ENCODE measurements at places on chromosomes 4 and X.

DNA sequence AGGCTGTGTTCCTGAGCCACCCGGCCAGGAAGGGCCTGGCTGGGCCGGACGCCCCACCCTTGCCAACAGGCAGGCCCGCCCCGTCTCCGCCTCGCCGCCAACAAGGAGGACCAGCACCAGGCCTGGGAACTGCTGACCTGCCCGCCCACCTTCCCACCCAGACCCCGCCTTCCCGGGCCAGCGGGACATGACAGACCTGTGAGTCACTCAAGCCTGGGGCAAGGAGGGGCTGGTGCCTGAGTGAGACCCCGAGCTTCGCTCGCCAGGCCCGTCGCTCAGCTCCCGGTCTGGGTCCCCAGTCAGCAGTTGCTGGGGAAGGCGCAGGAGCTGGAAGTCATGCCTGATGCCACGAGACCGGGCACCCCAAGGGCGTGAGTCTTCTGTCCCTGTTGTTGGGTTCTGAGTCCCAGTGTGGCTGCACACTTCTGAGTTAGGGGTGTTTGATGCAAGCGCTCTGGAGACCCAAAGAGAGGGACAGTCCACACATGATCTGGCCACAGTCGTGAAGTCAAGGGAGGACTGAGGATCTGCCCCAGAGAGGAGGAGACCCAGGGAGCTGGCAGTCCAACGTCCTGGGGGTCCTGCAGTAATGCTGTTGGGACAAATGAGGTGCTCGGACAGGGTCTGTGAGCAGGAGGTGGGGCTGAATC, at the start of gene DNASE1L1:
Gene DNASE1L1 (minus strand): TSS at position 33 of the 650 bp plus-strand sequence. CDS start 3,686 bp downstream, outside the sequence.
- DNase-seq: peak; percentile 75

DNA sequence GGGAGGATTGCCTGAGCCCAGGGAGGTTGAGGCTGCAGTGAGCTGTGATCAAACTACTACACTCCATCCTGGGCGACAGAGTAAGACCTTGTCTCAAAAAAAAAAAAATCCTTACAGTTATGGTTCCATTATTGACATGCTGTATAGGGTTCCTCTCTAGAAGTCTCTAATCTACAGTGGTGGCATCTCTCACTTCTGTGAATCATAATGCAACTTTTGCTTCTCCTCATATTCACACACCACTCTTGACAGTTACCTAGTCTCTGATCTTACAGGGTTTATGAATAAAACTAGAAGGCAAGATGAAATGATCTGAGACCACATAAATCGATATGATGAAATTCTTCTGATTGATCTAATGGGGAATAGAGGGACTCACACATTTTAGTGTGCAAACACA, 40.6 kb downstream of the DOCK11 start:
- no peak for DNase-seq

- DNase-seq: no peak
Measured at GRCh38 chrX:38156838-38157237, 63.8 kb downstream of the SRPX start.

- no peak for DNase-seq
Measured at GRCh38 chr4:33494150-33494549, 2750.2 kb downstream of the ARAP2 start.

- no peak for DNase-seq
Measured at GRCh38 chr4:128802680-128803628, 6.5 kb upstream of the JADE1 start.

- DNase-seq: peak; percentile 35
Measured at GRCh38 chr4:173752610-173753230, 222.7 kb upstream of the HAND2 start.

- no peak for DNase-seq
Measured at GRCh38 chrX:24412637-24413363, 52.3 kb upstream of the PDK3 start.

DNA sequence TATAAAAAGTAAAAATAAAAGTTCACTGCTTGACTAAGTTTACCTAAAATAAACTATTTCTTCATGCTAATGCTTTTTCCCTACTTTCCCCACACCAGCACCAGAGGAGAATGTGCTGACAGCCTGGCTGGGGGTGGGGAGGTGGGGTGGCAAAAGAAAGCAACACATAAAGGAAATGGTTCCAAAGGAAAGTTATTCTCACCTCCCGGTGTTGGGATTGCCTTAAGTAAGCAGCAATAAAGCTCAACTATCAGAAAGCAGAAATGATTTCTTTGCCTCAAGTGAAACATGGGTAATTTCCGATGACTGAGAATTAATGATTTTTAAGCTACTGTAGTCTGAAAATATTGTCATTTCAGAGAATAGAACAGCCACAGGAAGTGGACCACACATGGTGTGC, 84.5 kb upstream of the DKK2 start:
- DNase-seq: no peak

GRCh38 chrX:19548279-19548678, 33.0 kb upstream of the MAP3K15 start:
- no peak for DNase-seq

- no peak for DNase-seq
Measured at GRCh38 chrX:41259516-41259915, 74.4 kb upstream of the DDX3X start.

- no peak for DNase-seq
Measured at GRCh38 chrX:9957743-9958142, 9.4 kb upstream of the CLDN34 start.

DNA sequence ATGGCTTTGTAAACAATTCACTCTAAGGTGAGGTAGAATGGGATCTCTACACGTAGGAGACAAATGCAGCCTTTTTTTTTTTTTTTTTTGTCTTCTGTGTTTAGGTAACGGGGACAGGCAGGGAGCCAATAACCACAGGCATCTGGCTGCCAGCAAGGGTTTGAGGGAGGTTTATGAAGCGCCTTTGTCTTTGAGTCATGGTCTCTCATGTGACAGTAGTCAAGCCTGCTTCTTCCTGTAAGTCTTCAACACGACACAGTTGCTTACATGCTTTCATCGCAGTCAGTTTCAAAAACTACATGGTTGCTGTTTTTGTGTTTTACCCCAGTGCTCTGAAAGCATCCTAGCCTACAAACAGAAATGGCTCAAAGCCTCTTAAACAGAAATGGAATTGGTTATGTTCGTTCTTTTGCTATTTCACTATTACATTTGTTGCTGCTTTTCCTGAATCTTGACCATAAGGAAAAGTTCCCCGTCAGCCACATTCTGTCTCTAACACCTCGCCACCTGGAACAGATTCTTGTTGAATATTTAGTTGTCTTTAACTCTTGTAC, 127.8 kb upstream of the METTL14 start:
- no peak for DNase-seq

GRCh38 chr4:38289553-38289952, 329.4 kb downstream of the PTTG2 start:
- DNase-seq: no peak

- DNase-seq: no peak
Measured at GRCh38 chr4:103105558-103106356, 6.1 kb upstream of the BDH2 start.

DNA sequence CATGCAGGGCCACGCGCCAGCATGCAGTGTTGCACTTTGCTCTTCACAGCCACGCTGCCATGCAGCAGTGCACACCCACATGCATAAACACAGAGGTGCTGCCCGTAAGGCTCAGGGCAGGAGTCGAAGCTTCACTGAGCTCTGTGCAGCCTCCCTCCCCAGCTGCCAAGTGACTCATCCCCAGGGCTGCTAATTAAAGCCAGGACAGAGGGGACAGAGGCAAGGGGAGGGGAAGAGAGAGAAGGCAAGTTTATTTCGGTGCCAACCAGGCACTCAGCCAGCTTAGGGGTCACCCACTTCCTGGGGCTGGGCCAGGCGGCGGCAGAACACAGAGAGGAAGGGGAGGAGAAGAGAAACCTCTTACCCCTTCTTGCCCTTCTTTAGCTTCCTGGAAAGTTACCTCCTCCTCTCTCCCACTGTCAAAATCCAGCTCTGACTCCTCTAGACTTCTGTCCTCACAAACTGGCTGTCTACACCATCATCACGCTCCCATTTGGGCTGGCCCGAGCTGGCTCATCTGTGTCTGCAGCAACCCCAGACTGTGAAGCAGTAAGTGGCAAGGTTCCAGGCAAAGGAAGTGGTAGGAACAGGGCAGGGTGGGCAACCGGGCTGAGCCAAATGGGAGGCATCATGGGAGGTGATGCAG, 6.2 kb upstream of the IQSEC2 start:
- no peak for DNase-seq

- DNase-seq: no peak
Measured at GRCh38 chrX:47174376-47174775, 19.3 kb upstream of the UBA1 start.

DNA sequence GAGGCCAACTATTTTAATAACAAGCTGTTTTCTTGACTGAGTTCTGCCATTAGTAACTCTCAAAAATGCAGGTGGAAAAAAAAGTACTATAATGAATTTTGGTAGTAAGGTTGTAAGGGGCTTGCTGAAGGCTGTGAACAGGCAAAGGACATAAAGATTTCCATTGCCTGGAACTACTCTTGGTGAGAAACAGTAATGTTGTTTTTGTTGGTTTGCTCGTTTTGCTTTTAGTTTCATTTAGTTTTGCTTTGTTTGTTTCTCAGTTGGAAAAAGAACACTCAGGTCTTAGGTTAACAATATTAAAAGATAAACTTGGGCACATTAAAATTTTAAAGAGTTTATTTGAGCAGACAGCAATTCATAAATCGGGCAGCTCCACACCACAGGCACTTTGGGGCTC, 824.5 kb upstream of the HTR2C start:
- DNase-seq: no peak

DNA sequence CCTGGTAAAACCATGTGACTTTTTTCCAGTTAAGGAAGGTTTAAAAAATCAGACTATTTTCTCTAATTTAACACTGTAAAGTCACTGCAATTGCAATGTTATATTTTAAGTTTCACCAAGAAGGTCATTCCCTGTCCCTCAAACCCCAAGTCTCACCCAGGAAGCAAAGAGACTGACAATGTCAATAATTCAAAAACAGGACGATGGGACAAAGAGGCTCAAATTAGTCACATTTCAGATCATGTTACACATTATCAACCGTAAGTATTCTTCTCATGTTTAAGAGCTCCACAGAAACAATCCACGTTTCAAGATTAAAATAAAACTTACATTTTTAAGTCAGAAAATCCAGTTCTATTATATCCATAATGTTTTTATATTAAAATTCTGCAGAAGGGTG, 13.2 kb downstream of the SHISA3 start:
- DNase-seq: no peak

- DNase-seq: no peak
Measured at GRCh38 chrX:150768132-150768485, 74.9 kb downstream of the MTMR1 start.

DNA sequence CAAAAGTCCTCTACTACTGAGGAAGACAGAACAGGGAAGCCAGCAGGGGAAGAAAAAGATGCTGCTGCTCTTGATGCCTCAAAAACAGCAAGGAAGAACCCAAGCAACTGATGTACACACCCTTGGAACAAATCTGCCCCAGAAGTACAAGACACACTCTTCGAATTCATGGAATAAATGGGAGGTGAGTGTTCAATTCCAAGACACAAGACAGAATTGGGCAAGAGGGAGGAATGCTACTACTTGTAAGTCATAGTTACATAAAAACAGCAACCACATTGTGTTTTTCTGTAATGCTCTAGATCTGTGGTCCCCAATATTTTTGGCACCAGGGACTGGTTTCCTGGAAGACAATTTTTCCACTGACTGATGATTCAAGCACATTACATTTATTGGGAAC, 58.0 kb upstream of the H2AZ1 start:
- no peak for DNase-seq

DNA sequence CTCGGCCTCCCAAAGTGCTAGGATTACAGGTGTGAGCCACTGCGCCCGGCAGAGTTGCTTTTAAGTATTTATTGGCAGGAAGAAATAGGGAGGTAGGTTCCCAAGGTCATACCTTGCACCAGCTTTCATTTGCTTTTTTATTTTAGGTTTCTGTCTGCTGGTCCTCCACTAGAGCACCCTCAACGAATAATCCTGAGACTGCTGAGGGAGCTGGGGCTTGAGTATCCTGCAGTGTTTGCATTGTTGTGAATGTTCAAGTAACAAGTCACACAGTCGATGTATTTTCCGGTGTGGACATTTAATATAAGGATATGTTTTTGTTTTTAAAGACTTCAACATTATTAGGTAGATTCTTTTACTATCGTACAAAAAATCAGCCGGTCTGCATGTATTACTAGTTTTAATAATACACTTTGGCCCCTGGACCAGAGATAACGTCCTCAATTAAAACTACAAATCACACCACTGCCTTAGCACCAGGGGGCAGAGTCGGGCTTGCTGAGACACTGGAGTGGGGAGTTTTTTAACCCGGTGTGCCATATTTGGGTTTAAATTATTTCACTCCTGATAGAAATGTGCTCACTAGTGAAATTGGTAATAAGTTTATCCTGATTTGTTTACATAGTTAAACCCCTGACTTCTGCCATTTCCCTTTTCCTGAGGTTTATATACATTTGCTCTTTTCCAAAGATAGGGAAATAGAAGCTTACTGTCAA, 11.6 kb downstream of the SMIM20 start:
- no peak for DNase-seq

DNA sequence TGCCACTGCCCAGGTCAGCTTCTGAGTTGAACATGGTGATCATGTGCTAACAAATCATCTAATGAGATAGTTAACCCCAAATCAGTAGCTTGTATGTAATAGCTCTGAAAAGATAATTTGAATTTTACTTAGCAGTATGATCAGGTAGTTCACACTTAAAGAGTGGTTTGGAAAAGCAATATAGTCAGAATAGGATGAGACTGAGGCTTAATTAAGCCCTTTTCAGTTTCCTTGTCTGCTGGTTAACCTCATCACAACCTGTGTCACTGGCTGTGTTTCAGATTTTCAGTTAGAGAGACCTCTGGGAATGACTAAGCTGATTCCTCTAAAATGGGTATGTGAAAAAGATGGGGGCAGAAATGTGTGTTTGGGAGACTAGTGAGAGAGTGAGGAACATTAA, 38.1 kb downstream of the GPR174 start:
- DNase-seq: no peak

GRCh38 chr4:168797194-168797593, 212.9 kb downstream of the CBR4 start:
- DNase-seq: no peak

- DNase-seq: no peak
Measured at GRCh38 chrX:48472225-48472624, 2.2 kb upstream of the SLC38A5 start.

- no peak for DNase-seq
Measured at GRCh38 chr4:53562409-53562808, 28.9 kb downstream of the LNX1 start.

All from liver (tissue), 10 donors.